ENCODE measurements at places on chromosomes 2 and 18. TPM values are rescaled to one million over a fixed set of nuclear protein-coding genes. Genes with fewer than 3 reads are reported as not detected.

ZNF396 gene
- total RNA-seq = 0.92 TPM

CXCR1 gene
- not detected for total RNA-seq

SULT1C2 gene
- total RNA-seq = 0.85 TPM

ARPC2 gene
- 468 TPM for total RNA-seq

AOX1 gene
- 0.80 TPM for total RNA-seq

PARD6G gene
- 10.4 TPM for total RNA-seq

- DNase-seq = no peak
Observed at GRCh38 chr18:37546272-37546537, 19.4 kb downstream of the CELF4 start.

DNA sequence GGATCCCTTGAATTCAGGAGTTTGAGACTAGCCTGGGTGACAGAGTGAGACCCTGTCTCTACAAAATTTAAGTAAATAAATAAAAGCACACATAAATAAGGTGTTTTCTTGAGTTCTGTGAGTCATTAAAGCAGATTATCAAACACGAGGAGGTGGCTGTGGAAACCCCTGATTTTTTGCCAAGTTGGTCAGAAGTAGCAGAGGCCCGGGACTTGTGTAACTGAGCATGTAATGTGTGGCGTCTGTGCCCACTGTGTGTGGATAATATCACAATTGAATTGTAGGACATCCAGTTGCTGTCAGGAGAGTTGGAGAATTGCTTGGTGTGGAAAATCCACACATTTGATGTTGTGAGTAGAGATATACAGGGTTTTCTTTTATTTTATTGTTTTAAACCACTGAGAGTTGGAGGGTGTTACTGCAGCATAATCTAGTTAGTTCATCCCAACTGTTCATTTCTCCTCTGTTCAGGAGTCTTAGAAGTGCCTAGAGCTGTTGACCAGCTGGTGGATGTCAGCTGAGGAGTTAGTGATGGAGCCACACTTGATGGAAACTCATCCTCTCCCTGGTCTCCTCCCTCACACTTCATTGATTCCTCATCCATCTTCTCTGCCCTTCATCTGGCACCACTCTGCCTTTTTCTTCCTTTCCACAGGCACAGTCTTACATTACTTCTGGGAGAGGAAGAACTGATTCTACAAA, 45.9 kb upstream of the RHOB start:
- no peak for DNase-seq

- DNase-seq = no peak
Observed at GRCh38 chr2:98759338-98759737, 28.4 kb upstream of the MGAT4A start.

GRCh38 chr18:32771871-32772580, 797 bp downstream of the KLHL14 start:
- DNase-seq = peak; percentile 57

DNA sequence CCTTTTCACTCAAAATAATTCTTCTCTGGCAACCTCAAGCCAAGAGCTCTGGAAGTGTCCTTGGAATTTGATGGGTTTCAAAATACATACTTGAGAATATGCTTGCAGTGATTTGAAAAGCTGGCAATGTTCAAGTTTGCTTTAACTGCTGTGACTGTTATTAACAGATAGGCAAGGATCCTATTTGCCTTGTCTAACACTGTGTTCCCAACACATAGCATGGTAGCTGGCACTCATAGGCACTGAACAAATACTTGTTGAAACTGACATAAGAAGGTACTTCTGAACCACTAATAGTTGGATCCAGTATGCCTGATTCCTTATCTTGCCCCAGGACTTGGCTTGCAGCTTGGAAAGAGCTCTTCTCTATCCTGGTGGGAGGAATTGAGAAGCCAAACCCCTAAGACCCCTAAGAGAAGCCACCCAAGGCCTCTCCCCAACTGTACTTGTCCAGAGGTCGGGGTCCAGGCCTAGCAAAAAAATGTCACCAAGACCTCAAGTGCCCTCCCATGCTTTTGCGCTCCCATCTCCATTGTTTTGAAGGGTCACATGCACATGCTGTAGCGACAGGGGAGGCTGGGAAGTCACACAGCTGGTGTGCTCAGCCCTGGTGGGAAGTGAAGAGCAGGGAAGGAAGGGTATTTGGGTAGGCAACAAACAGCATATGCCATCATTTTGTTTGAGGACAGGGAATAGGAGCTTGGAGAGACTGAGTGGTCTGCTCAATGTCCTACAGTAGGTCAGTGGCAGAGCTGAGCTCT, 118.4 kb upstream of the HAAO start:
- no peak for DNase-seq
